ENCODE measurements at places on chromosomes 12 and 14.

DNA sequence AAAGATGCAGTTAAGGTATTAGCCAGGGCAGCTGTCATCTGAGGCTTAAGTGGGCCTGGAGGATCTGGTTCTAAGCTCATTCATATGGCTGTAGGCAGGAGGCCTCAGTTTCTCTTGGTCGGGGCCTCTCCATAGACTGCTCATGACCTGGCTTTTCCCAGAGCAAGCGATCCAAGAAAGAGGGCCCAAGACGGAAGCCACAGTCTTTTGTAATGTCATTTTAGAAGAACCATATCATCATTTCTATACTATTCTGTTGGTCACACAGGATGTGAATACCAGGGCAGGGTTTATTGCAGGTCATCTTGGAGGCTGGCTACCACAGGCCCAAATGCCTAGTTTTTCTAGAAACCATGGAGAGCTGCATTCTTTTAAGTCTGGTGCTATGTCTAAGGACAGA lies 47.7 kb downstream of the GNG2 start:
- DNase-seq: no peak

GRCh38 chr14:36981832-36982529 lies 190.4 kb downstream of the SLC25A21 start:
- DNase-seq: no peak

GRCh38 chr14:50741567-50741966 lies 73.5 kb upstream of the SAV1 start:
- DNase-seq: no peak

DNA sequence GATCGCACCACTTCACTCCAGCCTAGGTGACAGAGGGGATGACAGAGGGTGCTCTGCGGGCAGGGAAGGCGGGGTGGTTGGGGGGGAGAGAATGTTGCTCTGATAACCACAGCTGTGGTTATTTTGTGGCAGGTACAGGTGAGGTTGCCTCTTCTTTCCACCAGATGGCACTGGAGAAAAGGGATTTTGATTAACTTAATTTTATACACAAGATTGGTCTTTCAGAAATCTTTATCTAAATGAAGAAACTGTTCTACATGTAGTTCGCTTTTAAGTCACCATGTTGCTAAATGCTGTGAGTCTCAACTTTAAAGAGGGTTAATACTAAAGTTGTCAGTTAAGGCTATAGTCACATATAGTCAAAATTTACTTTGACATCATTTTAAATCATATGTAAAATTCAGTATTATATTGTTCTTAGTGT lies 25.7 kb downstream of the FGF23 start:
- no peak for DNase-seq

DNA sequence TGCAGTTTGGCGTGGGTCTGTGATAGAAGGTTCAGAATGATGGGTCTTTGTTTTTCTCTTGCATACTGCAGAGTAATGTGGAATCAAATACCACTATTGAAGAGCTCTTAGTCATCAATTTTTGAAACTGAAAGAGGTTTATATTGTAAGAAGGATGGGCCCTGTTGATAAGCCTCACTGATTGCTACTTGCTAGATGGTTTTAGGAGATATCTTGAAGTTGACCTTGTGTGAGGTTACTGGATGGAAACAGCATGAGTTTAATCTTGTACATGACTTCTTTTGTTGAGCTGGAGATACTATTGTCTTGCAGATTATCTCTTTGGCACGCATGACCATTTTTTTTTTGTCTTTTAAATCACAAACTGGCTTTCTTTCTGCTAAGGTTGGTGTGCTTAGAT lies 13.8 kb downstream of the BICD1 start:
- DNase-seq: no peak

DNA sequence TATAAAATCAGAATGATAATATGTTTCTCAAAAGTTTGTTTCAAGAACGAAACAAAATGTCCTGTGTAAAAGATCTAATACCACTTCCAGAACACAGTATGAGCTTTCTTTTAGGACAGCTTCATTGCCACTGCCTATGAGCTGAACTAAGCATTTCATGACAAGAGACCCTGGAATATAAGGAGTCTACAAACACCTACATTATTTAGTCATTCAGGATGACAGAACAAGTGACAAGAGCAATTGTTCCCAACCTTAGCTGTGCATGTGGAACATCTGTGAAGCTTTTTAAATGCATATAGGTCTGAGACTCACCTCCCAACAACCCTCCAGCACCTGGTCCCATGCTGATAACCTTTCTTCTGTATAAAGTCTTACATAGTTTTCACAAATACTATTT lies 103.1 kb upstream of the GARIN6 start:
- no peak for DNase-seq

DNA sequence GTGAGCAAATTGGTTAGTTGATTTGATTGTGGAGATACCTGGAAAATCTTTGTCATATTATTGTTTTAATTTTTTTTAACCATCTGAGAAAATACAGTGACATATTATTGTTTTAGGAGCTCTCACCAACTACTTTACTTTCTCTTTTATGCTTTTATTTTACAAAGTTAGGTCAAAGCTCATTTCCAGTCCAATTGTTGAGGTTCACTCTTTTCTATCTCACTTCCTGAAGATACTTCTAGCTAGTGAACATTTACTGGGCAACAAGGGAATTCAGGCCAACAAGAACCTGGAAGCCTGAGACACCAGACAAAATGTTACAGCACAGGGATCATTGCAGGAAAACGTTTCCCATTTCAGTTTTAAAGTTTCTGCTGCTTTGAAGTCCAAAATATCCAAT lies 3.9 kb downstream of the TMEM30B start:
- DNase-seq: no peak

GRCh38 chr12:3139760-3140159 lies 62.6 kb downstream of the TSPAN9 start:
- no peak for DNase-seq

DNA sequence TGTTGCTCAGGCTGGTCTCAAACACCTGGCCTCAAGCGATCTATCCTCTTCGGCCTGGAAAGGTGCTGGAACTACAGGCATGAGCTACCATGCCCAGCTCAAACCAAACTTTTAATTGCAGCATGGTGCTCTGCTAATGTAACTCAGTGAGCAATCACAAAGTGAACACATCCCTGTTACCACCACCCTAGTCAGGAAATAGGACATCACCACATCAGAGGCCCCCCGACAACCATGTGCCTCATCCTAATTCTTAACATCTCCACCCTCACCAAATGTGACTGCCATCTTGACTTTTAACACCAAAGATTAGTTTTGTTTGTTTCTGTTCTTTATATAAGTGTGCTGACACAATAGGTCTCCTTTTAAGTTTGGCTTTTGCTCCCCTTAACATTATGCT lies 22.8 kb upstream of the SDR39U1 start:
- DNase-seq: no peak

- DNase-seq: no peak
Measured at GRCh38 chr14:95275494-95275893, 44.2 kb downstream of the CLMN start.

DNA sequence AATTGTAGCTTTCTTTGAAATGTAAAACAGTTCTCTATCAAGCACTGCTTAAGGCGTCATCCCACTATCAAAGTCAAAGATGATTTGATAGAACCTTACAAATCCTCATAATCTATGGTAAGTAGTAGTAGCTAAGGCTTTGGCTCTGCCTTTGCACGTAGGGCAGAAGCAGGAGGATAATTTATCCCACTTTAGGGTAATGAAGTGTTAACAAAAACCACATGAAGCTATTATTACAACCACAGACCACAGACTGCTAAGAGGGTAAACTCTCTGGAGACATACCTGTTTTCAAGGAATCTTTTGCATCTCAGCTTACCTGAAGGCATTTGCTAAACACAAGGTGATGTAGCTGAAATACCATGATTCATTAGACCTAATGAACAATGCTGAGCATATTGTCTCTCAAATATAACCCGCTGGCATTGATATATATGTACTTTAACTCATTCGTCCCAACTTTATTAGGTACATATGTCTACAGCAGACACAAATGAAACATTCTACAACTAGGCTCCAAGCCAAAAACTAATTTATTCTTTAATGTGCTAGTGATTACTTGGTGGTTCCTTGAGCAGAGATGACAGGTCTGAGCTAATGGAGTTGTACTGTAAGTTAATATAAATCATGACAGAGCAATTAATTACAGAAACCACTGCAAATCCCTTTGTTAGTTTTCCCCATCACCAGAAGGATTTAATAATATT lies 368.8 kb downstream of the ETNK1 start:
- peak; percentile 73 for DNase-seq

GRCh38 chr14:49623941-49624839 lies 3.6 kb downstream of the MGAT2 start:
- DNase-seq: no peak

DNA sequence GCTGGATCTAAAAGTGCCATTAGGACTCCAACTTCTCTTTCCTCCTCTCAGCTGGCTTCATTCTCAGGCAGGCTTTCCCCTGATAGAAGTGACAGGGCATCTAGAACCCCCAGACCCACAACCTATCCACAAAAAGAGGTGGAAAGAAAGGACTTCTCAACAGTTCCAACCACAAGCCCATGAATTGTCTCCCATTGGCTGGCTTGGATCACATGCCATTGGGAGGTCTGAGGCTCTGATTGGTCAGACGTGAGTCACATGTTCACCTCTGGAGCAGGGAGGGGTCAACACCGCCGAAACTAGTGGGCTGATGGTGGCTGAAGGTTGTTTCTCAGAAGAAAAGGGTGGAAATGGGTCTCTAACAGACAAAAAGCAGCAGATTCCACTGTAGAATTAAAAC lies 47.2 kb downstream of the DRAM1 start:
- DNase-seq: peak; percentile 38
